Thoracic aorta (tissue), 2 donors: ENCODE measurements at places on chromosomes 1 and 21.

GRCh38 chr1:215891266-215892057 lies 324.4 kb downstream of the KCTD3 start:
- DNase-seq, result no peak

GRCh38 chr1:186511761-186512637 lies 51.1 kb upstream of the PDC start:
- no peak for DNase-seq

- DNase-seq, result peak; percentile 91
These were observed 17.6 kb downstream of the SLC2A1 start for GRCh38 chr1:42940851-42941639.

DNA sequence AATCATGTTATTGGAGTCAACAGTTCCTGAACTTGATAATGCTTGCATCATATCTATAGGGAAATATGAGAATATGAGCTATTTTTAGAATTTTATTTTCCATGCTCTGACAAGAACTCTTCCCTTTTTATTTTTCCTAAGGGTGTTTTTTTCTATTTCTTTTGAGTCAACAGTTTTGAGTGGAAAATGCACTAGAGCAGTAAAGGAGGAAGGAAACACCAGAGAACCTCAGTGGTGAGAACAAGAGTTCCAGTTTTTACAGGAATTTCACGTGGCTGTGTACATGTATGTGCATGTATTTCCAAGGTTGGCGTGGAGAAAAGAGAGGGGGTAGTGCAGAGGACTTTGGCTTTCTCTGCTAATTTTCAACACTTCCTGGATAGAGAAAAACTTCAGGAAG lies 63.6 kb upstream of the TNFSF18 start:
- no peak for DNase-seq

DNA sequence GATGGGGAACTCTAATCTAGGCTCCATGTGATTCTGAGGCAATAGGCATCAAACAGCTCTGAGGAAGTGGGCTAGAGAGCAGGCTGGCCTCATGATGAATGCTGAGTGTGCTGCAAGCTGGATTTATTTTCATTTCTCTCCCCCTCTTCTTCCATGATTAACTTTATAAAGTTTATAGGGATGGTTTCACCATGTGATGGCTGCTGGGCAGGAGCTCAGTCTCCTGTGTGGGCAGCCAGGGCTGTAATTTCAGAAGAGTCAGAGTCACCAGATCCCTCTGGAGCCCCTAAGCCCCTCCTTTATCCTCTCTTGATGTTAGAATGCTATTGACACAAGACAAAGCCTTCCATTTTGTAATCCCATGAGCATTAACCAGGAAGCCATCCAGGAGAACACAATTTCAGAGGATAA lies 143.6 kb downstream of the CNIH3 start:
- DNase-seq, result no peak

DNA sequence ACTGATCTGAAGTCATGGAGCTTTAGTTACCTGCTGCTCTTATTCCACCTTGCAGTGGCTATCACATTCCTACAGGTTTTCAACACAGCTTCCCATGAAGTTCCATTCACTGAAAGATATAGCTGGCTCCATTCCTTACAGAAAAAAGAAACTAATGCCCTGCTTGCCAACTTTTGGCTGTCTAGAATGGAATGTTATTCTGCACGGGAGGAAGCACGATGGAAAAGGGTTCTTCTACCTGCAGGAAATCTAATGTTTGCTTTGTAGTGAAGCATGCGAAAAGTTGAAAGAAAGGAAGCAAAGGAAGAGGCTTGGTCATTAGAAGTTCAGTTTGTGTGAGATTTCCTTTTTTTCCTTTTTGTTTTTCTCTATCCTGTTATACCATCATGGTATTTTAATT lies 32.6 kb downstream of the GIPC2 start:
- DNase-seq, result no peak

DNA sequence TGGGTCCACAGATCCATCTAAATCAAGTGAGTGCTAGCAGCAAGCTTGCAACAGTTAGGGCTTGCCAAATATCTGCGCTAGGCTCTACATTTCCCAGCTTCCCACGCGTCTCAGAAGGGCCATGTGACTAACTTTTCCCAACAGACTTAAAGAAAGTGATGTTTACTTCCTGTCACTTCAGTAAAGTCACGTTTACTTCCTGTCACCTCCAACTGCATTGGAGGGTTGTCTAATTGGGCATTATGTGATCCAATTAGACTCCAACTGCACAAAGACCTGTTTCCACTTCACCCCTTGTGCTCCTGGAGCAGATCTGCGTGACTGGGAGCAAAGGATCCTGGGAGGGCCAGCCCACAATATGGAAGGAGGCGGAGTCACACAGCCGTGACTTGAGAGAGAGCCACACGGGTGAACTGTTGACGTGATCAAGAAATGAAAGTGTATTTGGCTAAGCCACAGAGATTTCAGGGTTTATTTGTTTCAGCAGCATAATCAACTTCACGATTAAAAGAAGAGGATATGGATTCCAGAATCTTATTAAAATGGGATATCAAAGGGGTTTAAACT lies 77.7 kb downstream of the CYYR1 start:
- no peak for DNase-seq

DNA sequence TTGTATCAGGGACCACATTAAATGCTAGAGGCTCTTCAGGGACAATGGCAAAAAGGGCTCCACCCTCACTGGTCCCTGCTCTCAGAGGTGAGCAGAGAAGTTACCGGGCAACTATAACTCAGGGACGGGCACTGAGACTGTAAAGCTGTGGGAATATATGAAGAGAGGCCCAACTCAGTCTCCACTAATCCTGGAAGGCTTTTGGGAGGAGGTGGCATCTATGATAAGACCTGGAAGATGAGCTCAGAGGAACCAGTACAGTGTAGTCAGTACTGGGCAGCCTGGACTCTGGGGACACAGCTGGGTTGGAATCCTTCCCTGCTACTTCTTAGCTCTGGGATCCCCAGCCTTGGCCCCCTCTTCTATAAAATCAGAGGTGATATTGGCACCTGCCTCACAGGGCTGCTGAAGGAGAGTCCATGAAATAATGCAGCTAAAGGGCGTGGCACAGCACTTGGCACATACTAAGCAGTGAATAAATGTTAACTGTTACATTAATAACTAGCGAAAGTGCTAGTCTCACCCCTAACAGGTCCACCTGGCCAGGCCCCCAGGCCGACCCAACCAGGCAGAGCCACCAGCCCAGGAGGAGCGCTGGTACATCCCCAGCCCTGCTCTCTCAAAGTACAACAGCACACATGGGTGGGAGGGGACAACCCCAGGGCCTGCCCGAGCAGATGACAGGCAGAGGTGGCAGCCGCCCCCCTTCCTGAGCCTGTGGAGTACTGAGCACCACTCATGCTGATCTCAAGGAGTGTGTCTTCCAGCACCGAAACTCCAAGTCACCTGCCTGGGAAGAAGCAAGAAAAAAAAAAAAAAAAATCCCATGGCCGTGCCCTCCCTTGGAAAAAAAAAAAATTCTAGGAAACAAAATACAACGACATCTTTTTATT lies 62.7 kb downstream of the CASZ1 start:
- no peak for DNase-seq

DNA sequence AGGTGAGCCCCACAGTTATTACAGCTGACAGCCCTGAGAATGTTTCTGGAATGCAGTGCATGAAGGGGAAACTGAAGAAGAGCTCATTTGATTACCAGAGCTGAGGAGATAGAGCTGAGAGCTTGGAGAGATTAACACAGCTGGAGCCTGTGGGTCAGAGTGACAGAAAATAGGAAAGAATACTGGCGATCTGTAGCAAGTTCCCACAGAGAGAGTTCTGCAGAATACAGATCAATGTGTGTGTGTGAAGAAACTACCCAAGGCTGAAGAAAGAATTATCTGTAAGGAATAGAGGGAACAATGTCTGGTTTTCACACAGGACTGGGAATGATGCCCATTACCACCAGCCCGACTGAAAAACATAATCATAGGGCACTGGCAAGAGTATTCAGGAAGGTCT lies 103.6 kb upstream of the SNX7 start:
- DNase-seq, result no peak

GRCh38 chr1:58900396-58900795 lies 116.5 kb upstream of the JUN start:
- no peak for DNase-seq

GRCh38 chr1:75710832-75711231 lies 13.7 kb upstream of the ACADM start:
- DNase-seq, result no peak

- DNase-seq, result no peak
These were observed 29.4 kb downstream of the NMNAT2 start for GRCh38 chr1:183388735-183389134.

GRCh38 chr1:2330519-2331199 lies 60.7 kb downstream of the MORN1 start:
- no peak for DNase-seq

DNA sequence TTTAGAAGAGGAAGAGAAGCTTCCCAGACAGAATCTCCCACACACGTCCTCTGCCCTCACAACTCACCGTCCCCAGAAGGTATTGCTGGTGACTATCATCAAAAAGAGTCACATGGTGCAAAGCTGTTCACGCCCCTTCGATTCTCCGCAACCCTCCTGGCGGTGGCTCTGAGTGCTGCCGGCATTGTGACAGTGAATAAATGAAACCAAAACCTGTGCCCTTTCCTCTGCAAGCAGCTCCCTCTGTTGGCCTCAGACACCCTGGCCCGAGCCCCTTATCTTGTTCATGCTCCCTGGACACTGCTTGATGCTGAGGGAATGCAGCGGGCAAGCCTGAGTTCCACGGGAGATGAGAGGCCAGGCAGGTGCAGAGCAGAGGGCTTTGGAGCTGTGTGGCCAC lies 510.3 kb downstream of the NPHP4 start:
- DNase-seq, result no peak

DNA sequence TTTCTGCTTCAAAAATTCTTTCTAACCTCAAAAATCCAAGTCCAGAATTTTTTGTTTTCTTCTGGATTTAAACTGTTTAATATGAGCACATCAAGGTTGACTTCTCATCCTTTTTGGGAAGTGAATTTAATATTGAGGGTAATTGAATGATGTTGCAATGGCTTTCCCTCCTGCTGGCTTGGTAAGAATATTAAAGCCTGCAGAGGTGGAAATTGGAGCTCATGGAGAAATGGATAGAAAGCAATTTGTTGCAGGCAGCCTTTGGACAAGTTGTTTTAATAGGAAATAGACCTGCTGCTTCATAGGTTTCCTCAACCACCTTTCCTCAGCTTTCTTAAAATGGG lies 124.7 kb downstream of the SYT2 start:
- DNase-seq, result no peak

GRCh38 chr1:234262754-234263105 lies 110.5 kb upstream of the COA6 start:
- no peak for DNase-seq

DNA sequence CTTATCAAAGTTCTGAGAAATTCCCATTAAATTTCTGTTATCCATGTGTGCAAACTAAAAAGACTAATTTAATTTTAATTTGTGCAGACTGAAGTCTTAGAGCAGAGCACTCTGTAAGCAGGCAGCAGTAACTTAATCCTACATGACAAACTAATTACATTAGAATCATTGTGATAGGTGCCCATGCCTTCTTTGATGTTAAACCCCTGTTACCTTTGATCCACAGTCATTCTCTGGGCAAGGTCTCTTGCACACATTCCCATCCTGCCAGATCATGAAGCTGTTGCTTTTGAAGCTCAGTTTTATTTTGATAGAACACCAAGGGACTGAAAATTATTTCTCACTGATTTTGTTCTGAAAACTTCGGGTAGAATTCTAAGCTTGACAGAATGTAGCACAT lies 77.2 kb downstream of the BCAR3 start:
- DNase-seq, result no peak

- DNase-seq, result no peak
These were observed 7.7 kb downstream of the ANKRD35 start for GRCh38 chr1:145877923-145878486.

DNA sequence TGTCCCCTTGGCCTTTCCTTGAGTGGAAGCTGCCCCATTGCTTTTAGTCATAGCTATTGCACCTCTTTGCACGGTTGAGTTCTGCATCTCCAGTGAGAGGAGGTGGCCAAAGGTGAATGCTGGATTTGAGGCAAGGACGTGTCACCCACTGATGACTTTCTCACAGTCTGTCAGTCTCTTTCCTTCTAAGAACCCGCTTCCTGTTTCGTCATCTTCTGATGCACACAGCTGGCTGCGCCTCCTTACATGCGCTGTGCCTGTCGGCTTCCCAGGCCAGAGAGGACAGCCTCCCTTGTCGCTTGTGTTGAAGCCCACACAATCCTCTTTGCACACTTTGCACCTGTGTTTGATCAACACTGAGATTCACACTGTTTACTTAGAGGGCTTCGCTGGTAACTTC lies 41.8 kb upstream of the PWP2 start:
- DNase-seq, result no peak
